ENCODE measurements at places on chromosomes 16 and 17.

DNA sequence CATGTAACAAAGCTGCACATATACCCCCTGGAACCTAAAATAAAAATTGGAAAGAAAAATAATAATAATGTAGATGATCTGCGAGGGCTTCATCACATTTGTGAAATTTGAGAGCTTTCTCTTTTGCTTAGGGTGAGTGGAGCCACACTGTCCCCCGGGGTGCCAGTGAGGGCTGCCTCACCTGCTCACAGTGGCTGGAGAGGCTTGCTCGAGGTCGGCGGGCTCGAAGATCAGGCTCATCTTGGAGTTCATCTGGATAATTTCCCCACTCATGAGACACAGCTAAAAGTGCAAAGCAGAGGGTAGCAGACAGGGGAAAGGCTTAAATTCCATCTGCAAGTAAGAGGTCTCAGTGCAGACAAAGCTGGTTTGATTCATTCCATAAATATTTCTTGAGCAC lies 123.8 kb downstream of the DNAH3 start:
- no peak for DNase-seq

DNA sequence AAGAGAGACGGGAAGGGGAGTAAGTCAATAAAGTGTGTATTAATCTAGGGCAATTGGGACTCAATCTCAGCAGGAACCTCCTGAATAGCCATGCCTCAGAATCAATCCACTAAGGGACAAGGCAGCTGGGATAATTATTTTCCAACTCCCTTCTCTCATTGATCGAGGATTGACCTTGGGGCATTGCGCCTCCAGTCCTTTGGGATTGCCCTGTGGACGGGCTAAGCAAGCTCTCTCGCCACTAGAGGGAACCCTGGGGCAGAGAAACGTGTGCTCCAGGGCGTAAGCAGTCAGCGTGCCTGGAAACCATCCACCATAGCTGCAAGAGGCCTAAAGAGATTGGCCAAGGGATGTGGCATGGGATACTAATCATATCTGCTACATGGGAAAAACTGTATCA lies 53.9 kb upstream of the ERCC4 start:
- DNase-seq = peak; percentile 85

- no peak for DNase-seq
Measured at GRCh38 chr17:39735882-39736281, 1.9 kb upstream of the GRB7 start.

GRCh38 chr17:47220531-47220999 lies 11.4 kb downstream of the MYL4 start:
- DNase-seq = no peak

DNA sequence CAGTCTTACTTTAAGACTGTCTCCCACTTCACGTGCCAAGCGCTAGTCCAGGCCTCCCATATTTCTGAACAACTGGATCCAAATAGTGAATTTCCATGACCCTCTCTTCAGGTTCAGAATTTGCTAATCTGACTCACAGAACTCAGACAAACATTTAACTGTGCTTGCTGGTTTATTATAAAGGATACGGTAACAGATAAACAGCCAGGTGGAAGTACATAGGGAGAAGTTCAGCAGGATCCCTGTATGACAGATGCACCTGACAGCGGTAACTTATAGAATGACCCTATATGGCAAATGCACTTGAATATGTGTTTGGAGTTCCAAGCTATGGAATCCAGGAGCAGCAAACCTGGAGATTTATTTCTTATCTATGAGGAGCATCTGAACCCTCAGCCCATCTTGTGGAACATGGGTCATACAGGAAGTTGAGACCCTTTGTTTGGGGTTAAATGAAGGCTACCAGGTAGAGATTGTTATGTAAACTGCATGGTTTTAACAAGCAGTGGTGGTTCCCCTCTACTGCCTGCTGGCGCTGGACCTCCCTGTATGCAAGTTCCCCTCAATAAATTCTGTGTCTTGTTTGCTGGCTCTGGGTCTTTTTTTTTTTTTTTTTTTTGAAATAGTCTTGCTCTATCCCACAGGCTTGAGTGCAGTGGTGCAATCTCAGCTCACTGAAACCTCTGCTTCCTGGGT lies 622.6 kb downstream of the KCNJ2 start:
- no peak for DNase-seq

DNA sequence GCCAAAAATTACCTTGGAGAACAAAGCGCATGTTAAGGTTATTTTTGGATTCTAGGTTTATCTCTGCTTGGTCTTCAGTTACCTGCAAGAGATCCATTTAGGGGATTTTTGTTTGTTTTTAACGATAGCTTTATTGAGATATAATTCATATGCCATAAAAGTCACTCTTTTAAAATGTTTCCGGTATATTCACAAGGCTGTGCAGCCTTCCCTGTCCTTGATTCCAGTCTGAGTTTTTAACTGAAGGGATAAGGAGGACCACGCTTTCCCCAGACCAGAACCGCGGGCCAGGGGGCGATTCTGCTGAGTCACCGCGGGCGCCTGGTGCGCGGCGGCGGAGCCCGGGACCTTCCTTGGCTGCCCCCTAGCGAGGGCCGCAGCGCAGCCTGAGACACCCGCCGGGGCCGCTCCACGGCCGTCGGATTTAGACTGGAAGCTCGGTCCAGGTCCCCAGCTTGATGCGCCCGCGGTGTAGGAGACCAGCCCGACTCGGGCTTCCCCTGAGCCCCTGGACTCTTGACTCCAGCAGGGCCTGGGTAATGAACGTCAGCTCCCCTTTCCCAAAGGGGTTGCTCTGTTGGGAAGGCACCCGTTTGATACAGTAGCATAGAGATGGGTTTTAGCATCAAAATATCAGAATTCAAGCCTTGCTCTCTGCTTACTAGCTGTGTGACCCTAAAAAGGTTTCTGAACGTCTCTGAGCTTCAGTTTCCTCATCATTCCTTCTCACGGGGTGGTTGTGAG lies 50.0 kb upstream of the STH start:
- DNase-seq = peak; percentile 48

DNA sequence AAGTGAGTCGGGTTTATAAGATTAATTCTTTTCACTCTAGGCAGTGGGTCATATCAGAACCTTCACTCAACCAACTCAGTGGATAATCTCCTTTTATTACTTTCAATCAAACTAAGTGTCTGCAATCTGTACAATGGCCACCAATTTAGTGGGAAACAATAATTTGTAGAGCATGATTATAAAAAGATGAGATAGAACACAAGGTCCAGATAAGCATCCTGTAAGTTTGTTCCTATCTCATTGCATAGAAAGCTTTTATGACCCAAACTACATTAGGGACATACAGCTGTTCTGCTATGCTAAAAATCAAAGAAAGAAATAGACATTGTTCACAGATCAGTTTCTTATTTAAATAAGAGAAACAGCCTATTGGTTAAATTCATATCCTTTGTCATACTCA lies 341.4 kb upstream of the PSMD7 start:
- DNase-seq = no peak

DNA sequence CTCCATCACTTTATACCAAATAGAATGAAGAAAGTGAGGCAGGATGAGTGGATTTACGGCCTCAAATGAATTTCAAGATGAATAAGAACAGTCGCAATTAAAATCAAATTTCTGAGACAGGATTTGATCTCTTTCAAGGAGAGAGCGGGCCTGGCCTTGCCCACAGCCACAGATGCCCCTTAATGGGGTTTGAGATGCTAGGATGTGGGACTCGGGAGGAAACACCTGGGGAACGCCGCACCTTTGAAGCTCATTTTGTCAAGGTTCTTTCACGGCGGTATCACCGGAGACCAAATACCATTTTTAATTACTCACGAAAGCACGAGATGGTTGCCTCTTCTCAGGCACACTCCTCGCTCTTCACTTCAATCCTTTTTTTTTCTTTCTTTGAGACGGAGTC lies 178.1 kb upstream of the SDK2 start:
- DNase-seq = no peak

DNA sequence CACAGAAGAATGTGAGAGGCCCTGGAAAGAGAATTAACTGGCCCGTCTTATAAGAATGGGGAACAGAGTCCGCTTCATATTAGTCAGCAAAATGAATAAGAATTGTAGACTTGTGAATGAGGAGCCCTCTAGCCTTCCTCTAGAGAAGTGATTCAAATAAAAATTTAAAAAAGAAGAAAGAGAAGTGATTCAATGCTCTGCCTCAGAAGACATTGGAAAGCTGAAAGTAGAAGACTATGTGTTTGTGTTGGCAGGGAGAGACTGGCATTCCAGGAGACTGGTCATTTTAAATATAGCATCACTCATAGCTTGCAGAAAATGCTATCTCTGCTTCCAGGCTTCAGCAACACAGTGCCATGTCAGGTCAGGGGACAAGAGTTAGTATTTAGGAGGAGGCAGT lies 190.6 kb upstream of the HS3ST3A1 start:
- peak; percentile 31 for DNase-seq

DNA sequence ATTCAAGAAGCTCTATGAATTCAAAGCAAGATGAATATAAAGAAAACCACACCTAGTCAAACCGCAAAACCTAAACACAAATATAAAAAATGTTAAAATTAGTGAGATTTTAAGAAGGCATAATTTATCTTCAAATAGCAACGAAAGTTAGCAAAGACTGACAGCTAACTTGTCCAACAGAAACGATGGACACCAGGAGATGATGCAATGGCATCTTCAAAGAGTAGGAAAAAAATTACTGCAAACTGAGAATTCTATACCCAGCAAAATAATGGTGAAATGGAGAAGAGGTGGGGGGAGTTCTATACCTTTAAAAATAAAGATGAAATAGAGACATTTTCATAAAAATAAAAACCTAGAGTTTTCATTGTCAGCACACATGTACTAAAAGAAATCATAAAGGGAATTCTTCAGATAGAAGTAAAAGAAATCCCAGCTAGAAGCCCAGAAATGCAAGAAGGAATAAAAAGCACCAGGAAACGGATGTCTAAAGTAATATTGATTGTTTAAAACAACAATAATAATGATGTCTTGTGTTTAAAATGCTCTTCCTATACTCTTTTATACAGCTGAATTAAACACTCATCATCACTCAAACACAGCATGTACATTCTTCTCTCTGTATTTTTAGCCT lies 24.6 kb upstream of the TANC2 start:
- DNase-seq = no peak

DNA sequence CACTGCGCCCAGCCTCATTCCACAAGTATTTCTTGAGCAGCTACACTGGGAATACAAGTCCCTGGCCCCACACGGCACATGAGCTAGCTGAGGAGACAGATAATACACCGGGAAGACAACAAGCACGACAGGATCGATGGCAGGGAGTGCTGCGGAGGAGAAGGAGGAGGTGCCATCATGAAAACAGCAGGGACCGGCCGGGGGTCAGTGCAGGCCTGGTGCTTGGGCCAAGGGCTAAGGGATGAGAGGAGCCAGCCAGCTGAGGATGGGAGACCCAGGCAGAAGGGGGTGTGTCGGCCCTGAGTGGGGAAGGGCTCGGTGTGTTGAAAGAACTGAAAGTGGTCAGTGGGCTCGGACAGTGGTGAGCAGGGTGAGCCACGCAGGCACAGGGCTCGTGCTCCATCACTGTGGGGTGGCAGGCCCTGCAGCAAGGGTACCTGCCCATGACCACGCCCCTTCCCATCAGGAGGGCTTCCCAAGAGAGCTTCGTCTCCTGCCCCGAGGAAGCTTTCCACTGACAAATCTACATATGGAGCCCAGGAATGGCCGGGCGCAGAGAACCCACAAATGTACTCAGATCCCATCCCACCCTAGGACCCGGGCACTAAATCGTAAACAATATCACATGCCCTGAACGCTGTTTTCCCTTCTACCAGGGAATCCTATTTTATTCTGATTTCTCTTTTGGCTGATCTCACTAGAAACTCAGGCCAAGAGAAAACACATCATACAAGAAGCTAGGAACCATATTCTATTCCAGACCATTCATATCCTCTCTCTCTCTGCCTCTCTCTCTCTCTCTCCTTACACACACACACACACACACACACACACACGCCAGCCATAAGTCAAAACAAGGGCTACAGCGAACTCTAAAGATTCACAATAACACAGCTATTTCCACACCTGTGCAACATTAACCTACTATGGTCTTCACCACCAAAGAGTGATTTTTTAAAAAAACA lies 50.7 kb upstream of the TNRC6C start:
- no peak for DNase-seq
